MM.1S (cell line): ENCODE measurements at places on chromosomes 1 and 21.
A peak's percentile ranks its signal among the peaks of the same experiment; 100 is the strongest.

- H3K27me3 ChIP-seq = no peaks in the 10 kb centered on the region
- no peak overlapping the region for H3K4me3 ChIP-seq
- H3K36me3 ChIP-seq = no peaks in the 10 kb centered on the region
Observed at GRCh38 chr1:204087893-204088528, 15.1 kb downstream of the SOX13 start.

DNA sequence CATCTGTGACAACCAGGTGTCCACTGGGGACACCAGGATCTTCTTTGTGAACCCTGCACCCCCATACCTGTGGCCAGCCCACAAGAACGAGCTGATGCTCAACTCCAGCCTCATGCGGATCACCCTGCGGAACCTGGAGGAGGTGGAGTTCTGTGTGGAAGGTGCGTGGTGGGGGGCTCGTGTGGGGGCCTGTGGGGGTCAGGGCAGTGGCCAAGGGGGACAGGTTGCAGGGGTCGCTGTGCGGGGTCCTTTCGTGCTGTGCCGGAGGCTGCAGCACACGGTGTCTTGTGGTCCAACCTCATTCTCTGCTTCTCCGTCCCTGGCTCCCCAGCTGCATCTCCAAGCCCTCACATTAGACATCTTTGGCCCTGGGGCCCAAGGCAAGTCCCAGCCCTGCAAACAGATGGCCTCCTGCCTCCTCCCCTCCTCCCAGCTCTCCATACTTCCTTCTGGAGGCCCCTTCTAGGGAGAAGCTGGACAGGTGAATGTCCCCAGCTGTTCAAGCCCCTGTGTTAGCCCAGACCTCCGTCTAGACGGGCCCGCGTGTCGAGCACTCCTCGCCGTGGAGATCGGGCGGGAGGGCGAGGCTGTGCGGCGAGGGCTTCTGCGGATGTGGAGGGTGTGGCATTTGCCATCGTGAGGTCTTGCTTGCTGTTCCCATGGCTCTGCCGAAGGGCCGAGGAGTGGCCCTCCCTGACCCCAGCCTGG, 2.5 kb downstream of the AGRN start:
- H3K27me3 ChIP-seq = peaks cover 72% of the 10 kb centered on the region
- no peaks in the 10 kb centered on the region for H3K4me1 ChIP-seq
- H3K27ac ChIP-seq = no peak overlapping the region
- H3K36me3 ChIP-seq = no peaks in the 10 kb centered on the region
- DNase-seq = no peak
- no peak overlapping the region for H3K4me3 ChIP-seq

DNA sequence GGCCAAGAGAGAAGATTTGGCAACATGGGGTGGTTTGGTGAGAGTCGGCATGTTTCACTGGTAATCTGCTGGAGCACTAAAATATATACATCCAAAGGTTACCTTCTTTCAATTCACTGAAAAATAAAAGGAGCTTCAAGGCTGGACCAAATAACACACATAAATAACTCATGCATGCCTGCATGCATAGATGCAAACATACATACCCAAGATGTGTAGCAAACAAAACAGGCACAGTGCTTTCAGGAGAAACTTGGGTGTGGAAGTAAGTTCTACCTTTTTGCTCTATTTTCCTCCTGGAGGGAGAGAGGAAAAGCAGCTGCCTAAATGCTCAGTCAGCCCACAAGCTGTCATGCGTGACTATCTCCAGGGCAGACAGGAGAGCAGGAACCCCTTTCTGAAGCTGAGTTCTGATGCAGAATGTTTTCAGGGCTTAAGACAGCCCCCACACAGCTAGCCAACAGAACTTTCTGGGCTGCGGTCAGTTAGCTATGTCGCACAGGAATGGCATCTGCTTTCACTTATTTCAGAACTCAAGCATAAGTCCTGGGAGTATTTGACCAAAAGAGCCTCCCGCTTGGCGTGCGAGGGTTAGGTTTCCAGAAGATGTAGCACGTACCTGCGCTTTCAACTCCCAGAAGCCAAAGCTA, 166.2 kb downstream of the TOMM20 start:
- peak; percentile 93 for DNase-seq
- H3K27me3 ChIP-seq = peaks cover 25% of the 10 kb centered on the region
- no peaks in the 10 kb centered on the region for H3K36me3 ChIP-seq

- DNase-seq = peak; percentile 59
- H3K27me3 ChIP-seq = no peaks in the 10 kb centered on the region
- no peaks in the 10 kb centered on the region for H3K36me3 ChIP-seq
- no peak overlapping the region; the same call in 1 of the 2 replicates for H3K4me3 ChIP-seq
Observed at GRCh38 chr1:167500283-167500860, 18.0 kb downstream of the CD247 start.

DNA sequence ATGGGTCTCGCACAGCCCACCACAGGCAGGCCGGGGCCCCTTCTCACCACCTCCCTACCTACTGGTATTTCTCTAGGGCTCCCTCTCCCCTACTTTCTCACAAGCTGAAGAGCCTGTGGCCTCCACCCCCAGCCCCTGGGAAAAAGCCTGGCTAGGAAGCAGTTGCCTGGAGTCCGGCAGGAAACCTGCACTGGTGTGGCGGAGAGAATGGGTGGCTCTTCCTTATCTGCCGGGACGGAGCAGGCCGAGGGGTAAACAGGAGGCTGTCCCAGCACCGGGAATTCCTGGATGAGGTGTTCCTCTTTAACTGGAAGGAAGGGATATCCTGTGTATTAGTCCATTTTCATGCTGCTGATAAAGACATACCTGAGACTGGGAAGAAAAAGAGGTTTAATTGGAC, 125.8 kb downstream of the TLR5 start:
- no peaks in the 10 kb centered on the region for H3K36me3 ChIP-seq
- H3K27ac ChIP-seq = no peak overlapping the region
- H3K27me3 ChIP-seq = no peaks in the 10 kb centered on the region

DNA sequence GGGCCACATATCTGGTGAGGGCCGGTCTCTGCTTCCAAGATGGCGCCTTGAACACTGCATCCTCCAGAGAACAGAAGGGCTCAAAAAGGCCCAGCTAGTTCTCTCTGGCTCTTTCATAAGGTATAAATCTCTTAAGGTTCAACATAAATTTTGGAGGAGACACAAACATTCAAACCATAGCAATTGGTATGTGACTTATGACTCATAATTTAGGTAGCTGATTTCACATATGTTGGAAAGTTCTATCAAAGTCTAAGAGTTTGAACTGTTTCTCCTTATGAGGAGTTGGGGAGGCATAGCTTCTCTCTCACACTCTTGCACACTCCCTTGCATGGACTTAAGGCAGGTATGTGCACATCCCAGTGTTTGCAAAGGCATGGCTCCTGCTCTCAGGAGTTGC, 5.1 kb upstream of the FYB2 start:
- DNase-seq = no peak
- H3K36me3 ChIP-seq = no peaks in the 10 kb centered on the region
- no peak overlapping the region for H3K4me3 ChIP-seq
- no peak overlapping the region for H3K27ac ChIP-seq

- peaks cover 4% of the 10 kb centered on the region for H3K4me1 ChIP-seq
- H3K36me3 ChIP-seq = no peaks in the 10 kb centered on the region
- H3K27ac ChIP-seq = no peak overlapping the region
- DNase-seq = no peak
- no peaks in the 10 kb centered on the region for H3K27me3 ChIP-seq
- no peak overlapping the region for H3K4me3 ChIP-seq
Observed at GRCh38 chr1:202037706-202038296, 27.4 kb downstream of the ELF3 start.

DNA sequence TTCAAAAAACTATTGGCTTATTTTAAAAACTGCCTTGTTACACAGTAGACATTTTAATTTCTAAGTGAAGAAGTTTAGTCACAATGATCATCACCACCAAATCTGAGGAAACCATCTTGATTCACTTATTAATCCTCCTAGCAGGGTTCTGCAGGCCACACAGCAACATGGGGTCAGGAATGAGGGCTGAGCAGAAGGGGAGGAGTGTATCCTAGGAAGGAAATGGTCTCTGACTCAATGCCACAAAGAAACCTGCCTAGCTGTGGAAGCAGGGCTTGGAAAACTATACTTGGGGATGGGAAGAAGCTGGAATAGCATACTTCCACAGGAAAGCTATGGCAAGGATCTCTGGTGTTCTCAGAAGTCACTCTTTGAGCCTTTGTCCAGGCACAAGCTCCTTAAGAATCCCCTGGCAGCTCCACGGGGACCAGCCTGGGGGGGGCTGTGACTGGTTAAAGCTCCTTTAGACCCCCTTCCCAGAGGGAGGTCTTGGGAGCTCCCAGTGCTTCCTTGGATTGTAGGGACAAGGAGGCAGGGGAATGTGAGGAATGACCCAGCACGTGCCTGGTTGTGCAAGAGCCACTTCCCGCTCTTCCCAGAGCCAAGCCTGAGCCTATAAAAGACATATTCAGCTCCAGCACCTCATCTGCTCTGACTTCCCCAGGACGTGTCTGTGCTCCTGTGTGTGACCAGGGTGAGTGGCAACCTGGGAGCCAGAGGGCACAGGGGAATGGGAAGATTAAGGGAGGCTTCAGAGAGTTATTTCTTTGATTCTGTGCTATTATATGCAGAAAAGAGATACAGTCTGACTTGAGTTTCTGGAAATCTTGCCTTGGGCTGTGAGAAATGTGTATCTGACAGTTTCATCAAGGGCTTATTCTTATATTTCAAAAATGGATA, at the start of gene LCE2A:
TSS of gene LCE2A (plus strand) at position 645 of the 900 bp plus-strand sequence. CDS start 557 bp downstream, outside the sequence.
- no peaks in the 10 kb centered on the region for H3K36me3 ChIP-seq
- no peak for DNase-seq
- H3K27ac ChIP-seq = no peak within 1 kb of the TSS

DNA sequence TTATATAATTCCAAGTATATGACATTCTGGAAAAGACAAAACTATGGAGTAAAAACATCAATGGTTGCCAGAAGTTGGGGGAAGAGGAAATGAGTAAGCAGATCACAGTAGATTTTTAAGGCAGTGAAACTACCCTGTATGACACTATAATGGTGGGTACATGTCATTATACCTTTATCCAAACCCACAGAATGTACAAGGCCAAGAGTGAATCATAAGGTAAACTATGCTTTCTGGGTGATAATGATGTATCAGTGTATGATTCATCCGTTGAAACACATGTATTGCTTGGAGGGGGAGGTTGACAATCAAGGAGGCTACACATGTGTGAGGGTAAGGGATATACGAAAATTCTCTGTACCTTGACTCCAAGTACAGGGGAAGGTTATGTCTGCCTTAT, 862.7 kb downstream of the PLA2G4A start:
- H3K27ac ChIP-seq = no peak overlapping the region
- H3K4me1 ChIP-seq = no peaks in the 10 kb centered on the region
- no peak overlapping the region for H3K4me3 ChIP-seq
- no peaks in the 10 kb centered on the region for H3K27me3 ChIP-seq
- H3K36me3 ChIP-seq = no peaks in the 10 kb centered on the region

GRCh38 chr21:36803816-36804439, 105.0 kb downstream of the SIM2 start:
- no peak for DNase-seq

GRCh38 chr1:95117207-95118066, at the start of gene TLCD4:
Gene TLCD4, plus strand, starts transcription at chr1:95117355. Its CDS starts 26,547 bp downstream, at chr1:95143902.
- no peaks in the 10 kb centered on the region for H3K36me3 ChIP-seq
- DNase-seq = peak; percentile 36
- peak within 1 kb of the TSS; percentile 74 for H3K4me3 ChIP-seq
- H3K27ac ChIP-seq = peak within 1 kb of the TSS; percentile 32; the same call in 1 of the 2 replicates
- no peaks in the 10 kb centered on the region for H3K4me1 ChIP-seq

DNA sequence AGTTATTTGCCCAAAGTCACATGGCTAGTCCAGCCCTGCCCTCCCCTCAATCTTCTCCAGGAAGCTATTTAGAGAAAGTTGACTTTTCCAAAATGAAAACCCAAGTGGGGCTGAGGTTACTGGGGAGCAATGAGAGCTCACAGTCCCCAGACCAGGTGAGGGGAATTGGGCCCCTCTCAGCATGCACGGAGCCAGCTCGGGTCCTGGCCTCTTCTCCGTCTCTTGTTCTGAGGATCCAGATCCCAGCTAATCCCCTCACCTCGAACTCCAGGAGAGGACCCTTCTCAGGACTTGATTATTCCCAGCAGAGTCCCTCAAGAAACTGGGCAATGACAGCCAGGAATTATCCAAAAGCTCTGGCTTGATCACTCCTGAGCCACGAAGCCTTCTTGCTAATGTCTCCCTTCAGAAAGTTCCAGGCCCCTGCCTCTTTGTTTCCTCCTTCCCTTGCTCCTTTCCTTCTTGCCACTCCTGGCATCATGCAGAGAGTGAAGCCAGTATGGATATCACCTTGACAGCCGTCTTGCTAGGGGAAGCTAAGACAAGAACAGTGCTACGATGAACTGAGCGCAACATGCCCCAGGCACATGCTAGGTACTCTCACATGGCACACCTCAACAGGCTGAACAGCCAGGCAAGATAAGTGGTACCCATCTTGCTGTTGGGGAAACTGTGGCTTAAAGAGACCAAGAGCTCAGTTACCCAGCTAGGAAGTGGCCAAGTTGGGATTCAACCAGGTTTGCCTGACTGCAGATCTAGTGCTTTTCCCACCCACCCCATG, 51.9 kb downstream of the KLHDC7A start:
- no peak for DNase-seq
- no peaks in the 10 kb centered on the region for H3K36me3 ChIP-seq
- no peaks in the 10 kb centered on the region for H3K4me1 ChIP-seq
- no peak overlapping the region for H3K27ac ChIP-seq
- no peak overlapping the region for H3K4me3 ChIP-seq
- H3K27me3 ChIP-seq = peaks cover 86% of the 10 kb centered on the region

DNA sequence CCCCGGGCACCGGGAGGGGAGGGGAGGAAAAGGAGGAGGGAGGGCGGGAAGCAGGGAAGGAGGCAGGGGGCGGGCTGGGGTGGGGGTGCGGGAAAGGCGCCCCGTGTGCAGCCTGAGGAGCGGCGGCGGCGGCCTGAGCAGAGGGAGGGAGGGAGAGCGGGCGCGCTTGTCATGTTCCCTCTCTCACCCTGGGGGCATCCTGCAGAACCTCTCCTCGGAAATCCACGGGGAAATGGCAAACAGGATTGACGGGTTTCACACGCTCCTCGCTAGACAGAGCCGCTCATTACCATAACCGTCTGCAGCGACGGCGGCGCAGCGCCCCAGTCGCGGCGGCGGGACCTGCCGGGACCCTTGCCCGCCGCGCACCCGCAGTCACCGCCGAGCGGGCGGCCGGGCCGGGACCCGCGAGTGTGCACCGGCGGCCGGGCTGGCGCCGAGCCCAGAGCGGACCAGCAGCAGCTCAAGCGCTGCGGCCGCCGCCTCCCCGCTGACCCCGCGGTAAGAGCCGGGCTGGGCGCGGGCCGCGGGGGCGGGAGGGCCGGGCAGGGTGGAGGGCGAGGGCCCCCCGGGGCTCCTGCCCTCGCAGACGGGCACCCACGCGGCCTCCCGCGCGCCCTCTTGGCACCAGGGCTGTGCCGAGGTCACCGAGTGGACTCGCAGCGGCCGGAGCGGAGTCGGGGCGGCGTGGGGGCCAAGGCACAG, at the start of gene SERTAD4:
TSS of gene SERTAD4 (plus strand) at position 286 of the 705 bp plus-strand sequence. CDS start 5,165 bp downstream, outside the sequence.
- peak within 1 kb of the TSS; percentile 77 for H3K4me3 ChIP-seq
- H3K4me1 ChIP-seq = no peaks in the 10 kb centered on the region
- peaks cover 7% of the 10 kb centered on the region; the same call in 1 of the 2 replicates for H3K27me3 ChIP-seq
- H3K27ac ChIP-seq = no peak within 1 kb of the TSS

DNA sequence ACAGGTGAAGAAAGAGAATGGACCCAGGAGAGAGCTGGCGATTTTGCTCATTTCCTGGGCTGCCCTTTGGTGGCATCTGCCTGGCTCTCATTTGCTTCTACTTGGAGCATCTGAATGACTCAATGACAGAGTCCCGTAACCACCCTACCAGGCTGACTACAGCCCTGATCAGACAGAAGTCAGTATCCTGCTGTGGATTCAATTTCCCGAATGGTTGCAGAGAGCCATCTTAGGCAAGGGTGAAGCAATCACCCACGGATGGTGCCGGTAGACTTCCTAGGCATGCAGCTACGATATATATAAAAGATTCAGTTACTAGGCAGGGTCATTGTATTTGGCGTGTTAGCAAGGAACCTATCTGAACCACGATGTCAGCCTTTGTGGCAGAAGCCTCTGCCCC, 10.2 kb downstream of the AJAP1 start:
- H3K36me3 ChIP-seq = no peaks in the 10 kb centered on the region
- H3K4me1 ChIP-seq = no peaks in the 10 kb centered on the region
- no peak overlapping the region for H3K27ac ChIP-seq
- H3K4me3 ChIP-seq = no peak overlapping the region
